ENCODE measurements at places on chromosomes 7 and 10. TPM values are rescaled to one million over a fixed set of nuclear protein-coding genes. Genes with fewer than 3 reads are reported as not detected.

SPDYE5 gene
- not detected for total RNA-seq

- no peak overlapping the region for H3K4me3 ChIP-seq
- H3K4me1 ChIP-seq: no peaks in the 10 kb centered on the region
- DNase-seq: no peak
- H3K36me3 ChIP-seq: no peaks in the 10 kb centered on the region
Observed at GRCh38 chr10:133133471-133134231, 26.4 kb upstream of the KNDC1 start.

SMIM30 gene
- total RNA-seq: 115 TPM

DNA sequence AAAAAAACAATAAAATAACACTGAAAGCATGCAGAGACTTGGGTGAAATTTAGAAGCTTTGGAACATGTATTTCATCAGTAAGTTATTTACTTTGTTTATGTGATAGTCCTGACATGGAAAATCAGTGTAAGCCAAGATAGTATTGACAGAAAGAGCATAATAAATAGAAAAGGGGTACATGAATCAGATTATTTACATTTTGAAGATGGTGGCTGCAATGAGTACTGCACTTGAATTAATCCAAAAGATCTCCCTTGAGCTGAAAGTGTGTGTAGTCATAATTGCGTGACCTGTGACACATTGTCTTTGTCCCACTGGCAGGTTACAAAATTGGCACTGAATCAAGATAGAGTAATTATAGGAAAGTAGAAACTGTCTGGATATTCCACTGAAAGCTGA, 562.9 kb downstream of the GFRA1 start:
- H3K27ac ChIP-seq: no peak overlapping the region
- no peak for DNase-seq
- H3K4me3 ChIP-seq: no peak overlapping the region
- no peaks in the 10 kb centered on the region for H3K36me3 ChIP-seq

CALHM1 gene
- total RNA-seq: not detected

- no peak for DNase-seq
- no peak overlapping the region for H3K4me3 ChIP-seq
- H3K4me1 ChIP-seq: peaks cover 11% of the 10 kb centered on the region
- no peaks in the 10 kb centered on the region for H3K36me3 ChIP-seq
Observed at GRCh38 chr7:46218461-46219200, 297.6 kb upstream of the IGFBP3 start.

DNA sequence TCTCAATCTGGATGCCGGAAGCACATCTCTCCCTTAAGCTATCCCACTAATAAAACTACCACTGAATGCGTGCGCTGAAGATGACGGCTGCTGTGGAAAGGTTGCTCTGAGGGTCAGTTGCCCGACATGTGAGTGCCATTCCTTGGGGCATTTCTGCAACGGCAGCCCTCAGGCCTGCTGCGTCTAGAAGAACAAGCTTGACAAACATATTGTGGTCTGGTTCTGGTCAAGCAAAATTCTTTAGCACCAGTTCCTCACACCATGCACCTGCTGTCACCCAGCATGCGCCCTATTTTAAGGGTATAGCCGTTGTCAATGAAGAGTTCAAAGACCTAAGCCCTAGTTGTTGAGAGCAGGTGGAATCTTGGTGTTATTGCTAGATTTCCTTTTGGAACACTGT, 184.2 kb downstream of the SRPK2 start:
- DNase-seq: no peak
- no peaks in the 10 kb centered on the region for H3K36me3 ChIP-seq
- no peaks in the 10 kb centered on the region for H3K4me1 ChIP-seq
- no peak overlapping the region for H3K27ac ChIP-seq

CHST12 gene
- total RNA-seq: 25.6 TPM

DNA sequence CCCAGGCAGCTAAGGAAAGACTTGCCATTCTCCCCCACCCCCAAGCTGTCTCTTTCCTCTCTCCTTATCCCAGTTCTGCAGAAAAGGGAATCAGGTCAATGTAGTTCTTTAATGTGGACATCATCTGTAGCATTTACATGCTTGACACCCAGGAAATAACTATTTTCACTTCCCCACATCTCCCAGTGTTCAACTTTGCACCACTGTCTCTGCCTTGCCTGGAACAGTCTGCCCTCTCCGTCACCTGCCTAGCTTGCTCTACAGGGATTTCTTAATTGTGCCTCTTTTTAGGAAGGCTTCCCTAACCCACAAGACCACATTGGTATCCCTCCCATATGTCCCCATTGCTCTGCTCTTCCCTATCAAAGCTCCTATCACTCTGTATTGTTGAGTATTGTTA, 45.9 kb upstream of the TOMM7 start:
- H3K27me3 ChIP-seq: no peaks in the 10 kb centered on the region
- H3K27ac ChIP-seq: no peak overlapping the region
- DNase-seq: no peak

ARF5 gene
- total RNA-seq: 280 TPM

DNA sequence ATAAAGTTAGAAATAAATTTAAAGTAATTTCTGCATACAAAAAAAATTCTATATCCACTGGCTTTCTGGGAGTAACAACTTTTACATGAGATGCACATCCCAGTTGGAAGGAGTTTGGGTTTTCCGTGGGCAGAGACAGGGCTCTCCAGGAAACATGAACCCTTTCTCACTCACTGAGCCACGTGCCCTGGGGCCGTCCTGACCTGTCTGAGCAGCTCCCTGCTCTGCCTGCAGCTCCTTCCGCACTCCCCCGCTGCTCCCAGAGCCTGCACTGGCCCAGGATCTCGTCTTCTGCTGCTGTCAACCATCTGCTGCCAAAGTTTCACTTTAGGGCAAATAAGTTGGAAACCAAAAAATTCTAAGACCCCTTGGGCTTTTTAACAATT, 169.1 kb downstream of the DIP2C start:
- no peaks in the 10 kb centered on the region for H3K4me1 ChIP-seq
- peak; percentile 31 for DNase-seq
- no peak overlapping the region for H3K27ac ChIP-seq

DNA sequence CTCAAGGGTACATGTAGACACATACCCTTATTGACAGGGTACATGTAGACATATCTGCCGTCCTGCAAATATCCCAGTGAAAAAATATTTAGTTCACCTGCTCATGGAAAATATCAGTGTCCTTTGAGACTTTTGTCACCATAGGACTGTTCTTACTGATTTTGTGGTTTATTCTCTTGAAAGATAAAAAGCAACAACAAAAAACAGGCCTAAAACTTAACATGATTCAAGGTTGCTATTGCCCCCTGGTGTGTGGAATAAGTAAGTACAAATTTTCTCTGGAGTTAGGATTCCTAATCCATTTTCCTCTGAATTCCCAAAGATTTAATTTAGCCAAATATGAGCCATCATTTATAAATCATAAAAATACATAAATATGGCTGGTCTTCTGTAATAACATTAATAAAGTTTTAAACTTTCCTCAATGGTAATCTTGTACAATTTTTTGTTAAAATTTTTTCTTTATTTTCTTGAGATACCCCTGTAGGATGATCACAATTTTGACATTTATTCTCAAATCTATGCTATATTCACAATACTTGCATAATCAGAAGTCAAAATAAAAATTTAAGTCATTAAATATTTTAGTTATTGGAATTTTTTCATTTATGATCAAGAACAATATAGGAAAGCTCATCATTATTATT, 741.4 kb upstream of the POT1 start:
- no peaks in the 10 kb centered on the region for H3K36me3 ChIP-seq
- no peak overlapping the region for H3K4me3 ChIP-seq
- H3K4me1 ChIP-seq: no peaks in the 10 kb centered on the region
- H3K27me3 ChIP-seq: no peaks in the 10 kb centered on the region

DNA sequence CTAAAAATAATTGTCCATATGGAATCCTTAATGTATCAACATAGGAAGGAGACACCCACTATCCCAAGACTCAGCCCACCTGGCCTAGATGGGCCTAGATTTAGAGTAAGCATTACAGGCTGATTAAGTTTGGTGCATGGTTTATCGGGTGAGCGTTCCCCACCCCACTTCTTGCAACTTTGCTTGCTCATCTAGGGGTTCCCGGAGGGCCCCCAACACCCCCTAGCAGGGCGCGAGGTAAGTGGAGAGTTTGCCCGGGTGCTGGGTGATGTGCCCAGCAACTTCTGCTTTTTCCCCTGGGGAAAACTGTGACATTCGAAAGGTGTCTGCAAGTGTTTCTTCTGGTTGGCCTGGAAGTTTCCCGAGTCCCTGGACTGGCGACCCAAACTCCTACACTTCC, 31.7 kb downstream of the SKIDA1 start:
- H3K36me3 ChIP-seq: no peaks in the 10 kb centered on the region
- H3K27me3 ChIP-seq: no peaks in the 10 kb centered on the region
- no peak overlapping the region for H3K4me3 ChIP-seq
- H3K4me1 ChIP-seq: peaks cover 18% of the 10 kb centered on the region

- H3K4me3 ChIP-seq: no peak overlapping the region
- no peak for DNase-seq
- H3K27ac ChIP-seq: no peak overlapping the region
- H3K27me3 ChIP-seq: no peaks in the 10 kb centered on the region
- H3K4me1 ChIP-seq: peaks cover 8% of the 10 kb centered on the region
Observed at GRCh38 chr10:72068901-72069446, 19.4 kb downstream of the SPOCK2 start.

DNA sequence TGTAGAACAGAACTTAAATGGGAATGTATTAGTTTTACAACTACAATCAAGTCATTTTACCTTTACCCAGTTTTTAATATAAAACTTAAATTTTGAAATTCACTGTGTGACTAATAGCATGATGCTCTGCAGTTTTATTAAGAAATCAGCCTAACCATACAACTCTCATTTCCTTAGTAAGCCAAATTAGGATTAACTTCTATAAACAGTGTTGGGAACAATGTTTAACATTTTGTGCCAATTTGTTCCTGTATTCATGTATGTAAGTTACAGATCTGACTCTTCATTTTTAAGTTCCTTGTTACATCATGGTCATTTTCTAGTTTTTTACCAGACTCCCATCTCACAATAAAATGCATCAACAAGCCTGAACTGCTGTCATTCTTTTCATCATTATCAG, 209.8 kb downstream of the ZEB1 start:
- H3K4me1 ChIP-seq: no peaks in the 10 kb centered on the region
- H3K4me3 ChIP-seq: no peak overlapping the region
- no peak for DNase-seq
- H3K36me3 ChIP-seq: peaks cover 23% of the 10 kb centered on the region

POLD2 gene
- total RNA-seq: 133 TPM

RBM20 gene
- 23.0 TPM for total RNA-seq

SYT15 gene
- 0.27 TPM for total RNA-seq

- DNase-seq: no peak
- no peak overlapping the region for H3K4me3 ChIP-seq
- H3K36me3 ChIP-seq: no peaks in the 10 kb centered on the region
- H3K4me1 ChIP-seq: no peaks in the 10 kb centered on the region
- no peaks in the 10 kb centered on the region for H3K27me3 ChIP-seq
Observed at GRCh38 chr7:1794888-1795542, 124.9 kb downstream of the ELFN1 start.

DNA sequence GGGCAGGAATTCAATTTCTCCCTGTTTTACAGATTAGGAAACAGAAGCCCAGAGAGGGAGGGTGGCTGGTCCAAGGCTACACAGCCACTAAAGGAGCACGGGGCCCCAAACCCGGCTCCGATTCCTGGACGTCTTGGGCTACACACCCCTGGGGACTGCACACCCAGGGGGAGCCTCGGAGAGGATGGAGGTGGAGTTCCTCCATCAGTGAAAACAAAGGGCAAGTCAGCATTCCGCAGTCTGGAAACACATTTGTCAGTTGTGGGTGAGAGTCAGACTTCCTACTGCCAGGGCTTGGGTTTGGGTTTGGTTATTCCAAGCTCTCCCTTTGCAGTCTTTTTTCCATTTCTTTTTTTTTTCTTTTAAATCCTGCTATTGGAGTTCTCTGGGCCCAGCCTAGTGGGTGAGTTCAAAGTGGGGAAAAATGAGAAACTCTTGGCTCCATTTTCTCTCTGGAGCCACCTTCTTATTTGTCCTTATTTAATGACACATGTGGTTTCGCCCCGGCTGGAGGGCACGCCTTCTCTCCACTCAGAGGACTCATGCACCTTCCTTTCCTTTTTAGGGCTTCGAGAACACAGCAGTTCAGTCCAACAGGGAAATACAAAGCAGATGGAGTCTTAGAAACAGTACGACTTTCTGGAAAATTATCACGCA, 59.9 kb upstream of the AQP1 start:
- DNase-seq: no peak
- H3K36me3 ChIP-seq: no peaks in the 10 kb centered on the region
- H3K27ac ChIP-seq: no peak overlapping the region

PLXNA4 gene
- 33.3 TPM for total RNA-seq

DNA sequence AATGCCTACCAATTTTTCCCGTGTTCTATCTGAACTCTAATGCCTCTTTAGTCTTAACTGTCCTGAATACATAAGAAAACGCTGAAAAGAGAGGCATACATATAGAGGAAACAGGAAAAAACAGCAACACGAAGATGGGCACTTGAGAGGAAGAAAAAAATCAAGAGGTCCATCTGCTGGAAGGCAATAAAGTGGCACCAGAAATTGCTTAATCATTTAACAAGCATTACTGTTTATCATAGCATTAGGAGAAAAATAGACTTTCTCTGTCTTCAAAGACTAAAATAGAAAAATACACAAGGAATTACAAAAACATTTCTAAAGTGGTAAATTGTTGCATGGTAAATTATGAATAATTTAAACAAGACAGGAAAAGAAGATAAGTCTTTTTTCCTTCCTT, 35.0 kb downstream of the NSUN6 start:
- peak; percentile 24 for DNase-seq
- H3K4me3 ChIP-seq: no peak overlapping the region
- H3K36me3 ChIP-seq: peaks cover 6% of the 10 kb centered on the region
- H3K27me3 ChIP-seq: no peaks in the 10 kb centered on the region

GRCh38 chr7:132451161-132451560, 125.1 kb downstream of the PLXNA4 start:
- no peaks in the 10 kb centered on the region for H3K27me3 ChIP-seq
- H3K4me3 ChIP-seq: no peak overlapping the region
- no peaks in the 10 kb centered on the region for H3K4me1 ChIP-seq
- H3K36me3 ChIP-seq: no peaks in the 10 kb centered on the region
- no peak overlapping the region for H3K27ac ChIP-seq

DNA sequence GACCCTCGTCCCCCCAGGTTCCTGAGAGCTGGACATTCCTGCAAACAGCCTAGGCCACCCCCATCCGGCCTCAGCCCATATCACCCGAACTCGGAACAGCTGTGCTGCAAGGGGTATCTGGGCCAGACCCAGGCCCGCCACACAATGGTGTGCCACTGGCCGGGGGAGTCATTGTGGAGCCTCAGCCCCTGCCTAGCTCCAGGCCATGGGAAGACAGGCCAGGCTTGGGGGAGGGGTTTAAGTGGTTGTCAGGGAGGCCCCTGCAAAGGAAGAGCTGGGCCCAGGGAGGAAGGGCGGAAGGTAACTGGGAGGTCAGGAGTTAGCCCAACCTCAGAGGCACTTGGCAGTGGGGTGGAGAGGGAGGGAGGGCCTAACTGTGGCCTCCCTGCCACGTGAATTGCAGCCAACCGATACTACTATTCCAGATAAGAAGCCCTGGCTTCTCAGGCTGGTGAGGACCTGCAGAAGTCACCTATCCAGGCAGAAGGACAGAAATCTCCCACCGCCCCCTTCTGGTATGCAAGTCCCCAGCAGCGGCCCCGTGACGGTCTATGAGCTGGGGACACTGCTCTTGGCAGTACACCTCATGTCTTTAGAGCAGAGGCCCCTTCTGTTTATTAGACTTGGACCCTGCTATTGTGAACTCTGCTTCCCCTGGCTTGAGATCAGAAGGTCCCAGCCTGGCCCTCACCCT, 26.8 kb downstream of the VSIR start:
- H3K4me3 ChIP-seq: no peak overlapping the region
- peak overlapping the region; percentile 86 for H3K27ac ChIP-seq
- peak; percentile 44 for DNase-seq
- peaks cover 24% of the 10 kb centered on the region for H3K4me1 ChIP-seq

All from cardiac muscle cell (in vitro differentiated cells and primary cell).